ENCODE measurements at places on chromosomes 12 and 14. TPM values are rescaled to one million over a fixed set of nuclear protein-coding genes. Genes with fewer than 3 reads are reported as not detected.

GRCh38 chr14:21704338-21704737 lies 30.7 kb upstream of the OR4E1 start:
- H3K36me3 ChIP-seq: peaks cover 6% of the 10 kb centered on the region
- H3K27me3 ChIP-seq: no peaks in the 10 kb centered on the region
- H3K4me3 ChIP-seq: no peak overlapping the region
- DNase-seq: no peak

GRCh38 chr12:65637774-65638173 lies 186.5 kb upstream of the HMGA2 start:
- peaks cover 3% of the 10 kb centered on the region for H3K27me3 ChIP-seq
- H3K36me3 ChIP-seq: peaks cover 4% of the 10 kb centered on the region
- H3K27ac ChIP-seq: no peak overlapping the region
- no peak overlapping the region for H3K4me3 ChIP-seq
- H3K4me1 ChIP-seq: peaks cover 8% of the 10 kb centered on the region
- no peak for DNase-seq

DNA sequence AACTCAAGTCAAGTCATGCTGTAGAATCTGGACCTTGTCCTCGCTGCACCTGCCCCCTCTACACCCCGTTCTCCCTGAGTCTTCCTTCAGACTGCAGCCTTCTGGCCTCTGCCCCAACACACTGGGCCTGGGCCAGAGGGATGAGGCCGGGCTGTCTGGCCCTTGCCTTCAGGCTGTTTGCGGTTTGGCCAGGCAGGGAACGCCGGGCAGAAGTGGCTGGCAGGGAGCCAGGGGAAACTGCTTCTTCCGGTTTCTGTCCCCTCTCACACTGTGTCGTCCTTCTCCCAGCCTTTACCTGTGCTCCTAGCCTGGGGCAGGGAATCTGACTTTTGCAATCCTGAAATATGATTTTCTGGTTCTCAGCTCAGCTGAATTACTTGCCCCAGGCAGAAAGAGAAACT lies 13.5 kb downstream of the DGLUCY start:
- H3K27me3 ChIP-seq: peaks cover 5% of the 10 kb centered on the region
- no peak overlapping the region for H3K27ac ChIP-seq
- no peaks in the 10 kb centered on the region for H3K4me1 ChIP-seq
- H3K4me3 ChIP-seq: no peak overlapping the region

GRCh38 chr12:1362143-1362662 lies 232.2 kb downstream of the FBXL14 start:
- peaks cover 3% of the 10 kb centered on the region for H3K27me3 ChIP-seq
- no peak overlapping the region for H3K4me3 ChIP-seq
- DNase-seq: no peak
- H3K4me1 ChIP-seq: peaks cover 4% of the 10 kb centered on the region
- no peaks in the 10 kb centered on the region for H3K36me3 ChIP-seq

SLC17A8 gene
- 0.25 TPM for total RNA-seq

GRCh38 chr14:22466491-22466890 lies 122.5 kb downstream of the DAD1 start:
- H3K4me3 ChIP-seq: no peak overlapping the region
- H3K4me1 ChIP-seq: peaks cover 8% of the 10 kb centered on the region
- DNase-seq: no peak
- peaks cover 4% of the 10 kb centered on the region for H3K27me3 ChIP-seq
- H3K27ac ChIP-seq: no peak overlapping the region

DNA sequence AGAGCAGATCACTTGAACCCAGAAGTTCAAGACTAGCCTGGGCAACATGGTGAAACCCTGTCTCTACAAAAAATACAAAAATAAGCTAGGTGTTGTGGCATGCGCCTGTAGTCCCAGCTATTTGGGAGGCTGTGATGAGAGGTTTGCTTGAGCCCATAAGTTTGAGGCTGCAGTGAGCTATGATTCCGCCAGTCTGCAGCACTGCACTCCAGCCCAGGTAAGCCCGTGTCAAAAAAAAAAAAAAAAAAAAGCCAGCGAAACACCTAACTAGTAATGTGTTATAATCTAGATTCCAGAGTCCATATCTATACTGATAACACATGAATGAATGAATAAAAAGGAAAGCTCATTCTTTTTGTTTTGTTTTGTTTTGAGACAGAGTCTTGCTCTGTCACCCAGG lies 18.5 kb upstream of the SLC25A3 start:
- H3K27me3 ChIP-seq: peaks cover 3% of the 10 kb centered on the region
- H3K4me1 ChIP-seq: no peaks in the 10 kb centered on the region
- no peak overlapping the region for H3K27ac ChIP-seq
- no peak for DNase-seq

DNA sequence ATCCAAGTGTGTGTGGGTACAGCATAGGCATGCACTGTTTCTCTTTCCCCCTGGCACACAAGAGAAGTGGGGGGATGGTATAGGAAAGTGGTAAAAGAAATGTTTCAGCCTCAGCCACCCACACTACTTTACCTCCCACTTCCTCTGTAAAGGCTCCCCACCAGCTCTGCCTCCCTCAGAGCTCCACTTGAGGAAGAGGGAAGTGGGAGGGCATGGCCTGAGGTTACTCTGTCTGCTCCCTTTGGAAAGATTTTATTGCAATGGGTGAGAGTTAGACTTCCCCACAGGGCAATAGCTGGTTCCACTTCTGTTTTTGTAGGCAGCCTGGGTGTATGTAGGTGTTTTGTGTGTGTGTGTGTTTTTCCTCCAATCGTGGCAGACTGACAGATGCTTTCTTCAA lies 145.3 kb downstream of the SSPN start:
- H3K36me3 ChIP-seq: no peaks in the 10 kb centered on the region
- peaks cover 7% of the 10 kb centered on the region for H3K27me3 ChIP-seq
- H3K4me3 ChIP-seq: no peak overlapping the region
- H3K4me1 ChIP-seq: peaks cover 37% of the 10 kb centered on the region
- peak overlapping the region; percentile 88 for H3K27ac ChIP-seq

FGF6 gene
- total RNA-seq: not detected

AQP5 gene
- not detected for total RNA-seq
